ENCODE measurements at places on chromosomes 4 and X.
A peak's percentile ranks its signal among the peaks of the same experiment; 100 is the strongest.

- ATAC-seq, result no peak
These were observed 26.1 kb upstream of the TET2 start for GRCh38 chr4:105120626-105121025.

DNA sequence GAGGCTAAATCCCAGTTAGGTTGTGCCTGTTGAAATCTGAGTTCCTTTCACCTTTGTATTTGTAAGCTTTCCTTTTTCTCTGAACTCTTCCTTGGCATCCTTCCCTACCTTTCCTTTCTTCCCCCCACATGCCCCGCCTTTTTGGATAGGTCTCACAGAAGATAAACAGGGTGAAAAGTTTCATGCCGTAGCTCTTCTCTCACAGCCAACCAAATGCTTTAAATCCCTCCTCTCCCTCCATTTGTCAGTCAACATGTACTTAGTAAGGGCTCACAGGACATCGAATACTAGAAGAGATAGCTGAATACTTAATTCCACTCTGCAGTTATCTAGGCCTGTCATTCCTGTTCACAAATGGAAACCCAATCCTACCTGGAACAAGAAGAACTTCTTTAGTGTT lies 107.1 kb upstream of the BMPR1B start:
- ATAC-seq, result no peak

DNA sequence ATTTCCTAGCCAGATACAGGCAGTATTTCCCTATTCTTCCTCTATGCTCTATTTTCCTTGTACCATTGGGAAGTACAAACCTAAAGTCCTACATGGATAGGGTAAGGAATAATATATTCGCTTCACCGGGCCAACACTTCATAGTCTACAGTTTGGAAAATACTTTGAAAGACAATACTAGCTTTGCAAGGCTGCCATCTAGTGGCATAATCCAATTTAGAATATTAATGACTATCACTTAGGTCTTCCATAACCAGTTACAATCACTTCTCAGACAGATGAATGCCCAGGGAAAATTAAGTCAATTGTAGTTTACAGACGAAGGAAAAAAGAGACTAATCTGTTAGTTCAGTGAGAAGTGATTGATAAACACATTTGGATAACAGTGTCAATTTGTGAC lies 141.0 kb upstream of the FAM47C start:
- ATAC-seq, result no peak

- peak; percentile 100 for ATAC-seq
These were observed at the start of the genes KIF4A and PDZD11 for GRCh38 chrX:70289793-70290770. KIF4A (plus strand) TSS chrX:70290104; CDS start chrX:70290459, 355 bp downstream. PDZD11 (minus strand) TSS chrX:70289927; CDS start chrX:70289341, 586 bp downstream.

DNA sequence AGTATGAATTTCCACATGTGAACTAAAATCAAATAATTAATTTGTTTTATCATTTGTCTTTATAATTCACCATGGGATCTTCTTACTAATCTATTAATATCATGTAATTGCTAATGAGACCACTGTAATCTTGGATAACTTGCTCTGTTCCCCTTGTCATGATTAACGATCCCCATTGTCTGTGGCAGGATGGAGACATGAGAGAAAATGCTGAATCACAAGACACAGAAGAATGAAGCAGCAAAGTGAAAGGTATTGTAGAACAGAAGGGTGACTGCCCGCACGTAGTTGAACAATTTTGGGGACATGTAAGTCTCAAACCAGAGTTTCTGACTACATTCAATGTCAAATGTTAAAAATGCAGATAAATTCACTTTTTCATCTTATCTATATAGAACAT lies 135.2 kb downstream of the EPHA5 start:
- no peak for ATAC-seq

GRCh38 chrX:112641449-112641848 lies 38.3 kb downstream of the LHFPL1 start:
- ATAC-seq, result peak; percentile 83

DNA sequence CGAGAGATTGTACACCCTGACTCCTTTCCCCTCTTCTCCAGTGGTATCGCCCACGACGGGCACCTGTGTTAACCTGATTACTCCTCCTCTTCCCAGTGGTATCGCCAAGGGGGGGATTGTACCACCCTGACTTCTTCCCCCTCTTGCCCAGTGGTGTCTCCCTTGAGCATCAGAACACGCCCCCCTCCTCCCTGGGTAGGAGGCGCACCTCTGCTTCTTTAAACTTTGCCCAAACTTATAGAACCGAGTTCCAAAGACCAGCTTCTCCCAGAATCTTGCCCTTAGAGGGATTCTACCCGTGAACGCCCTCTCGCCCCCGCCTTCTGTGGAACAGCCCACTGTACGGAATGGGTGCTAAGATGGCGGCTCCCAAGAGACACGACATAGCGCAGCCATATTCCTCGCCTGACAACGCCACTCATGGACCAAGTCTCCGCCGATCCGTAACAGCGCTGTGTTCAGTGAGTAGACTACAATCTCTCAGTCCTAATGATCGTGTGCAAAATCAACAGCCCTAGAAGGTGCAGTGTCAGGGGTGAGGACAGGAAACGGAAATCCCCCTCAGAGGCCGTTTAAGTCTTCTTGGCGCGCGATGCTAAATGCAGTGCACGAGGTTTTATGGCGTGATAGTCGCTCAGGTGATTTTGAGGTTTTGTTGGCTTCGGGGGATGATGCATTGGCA lies 4.2 kb upstream of the ZNF157 start:
- ATAC-seq, result peak; percentile 76

DNA sequence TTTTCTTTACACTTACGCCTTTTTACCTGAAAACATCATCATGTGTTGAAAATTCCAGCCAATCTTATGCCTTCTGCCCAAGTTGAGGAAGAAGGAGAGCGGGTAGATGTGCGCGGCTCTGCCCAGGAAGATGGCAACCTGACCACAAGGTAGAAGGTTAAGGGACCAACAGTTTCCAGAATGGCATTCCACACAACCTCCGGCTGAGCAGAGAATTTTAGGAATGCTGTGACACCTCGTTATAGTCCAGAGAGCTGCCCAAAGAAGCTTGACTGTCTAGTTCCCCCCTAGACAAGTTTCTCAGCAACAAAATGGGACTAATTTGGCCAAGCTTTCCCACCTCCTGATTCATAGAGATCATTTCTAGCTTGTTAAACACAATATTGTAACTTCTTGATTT lies 75.1 kb downstream of the CHST7 start:
- ATAC-seq, result no peak

- ATAC-seq, result no peak
These were observed 15.5 kb downstream of the SEL1L3 start for GRCh38 chr4:25847329-25847728.

DNA sequence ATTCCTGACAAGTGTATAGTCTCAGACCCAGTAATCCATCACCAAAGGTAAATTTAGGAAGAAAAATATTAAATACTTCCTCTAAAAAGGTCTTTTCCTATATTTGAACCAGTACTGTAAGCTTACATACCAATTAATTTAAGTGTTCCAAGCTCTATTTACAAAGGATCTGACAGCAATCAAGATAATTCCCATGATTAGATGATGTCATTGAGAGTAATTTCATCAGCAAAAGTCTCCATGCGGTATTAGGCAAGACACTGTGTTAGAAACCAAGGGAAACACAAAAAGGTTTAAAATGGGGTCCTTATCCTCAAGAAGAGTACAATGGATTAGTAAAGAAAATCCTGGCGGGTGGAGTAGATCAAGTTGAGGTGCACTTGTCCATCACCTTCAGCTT lies 198.5 kb downstream of the PRDM5 start:
- ATAC-seq, result no peak

DNA sequence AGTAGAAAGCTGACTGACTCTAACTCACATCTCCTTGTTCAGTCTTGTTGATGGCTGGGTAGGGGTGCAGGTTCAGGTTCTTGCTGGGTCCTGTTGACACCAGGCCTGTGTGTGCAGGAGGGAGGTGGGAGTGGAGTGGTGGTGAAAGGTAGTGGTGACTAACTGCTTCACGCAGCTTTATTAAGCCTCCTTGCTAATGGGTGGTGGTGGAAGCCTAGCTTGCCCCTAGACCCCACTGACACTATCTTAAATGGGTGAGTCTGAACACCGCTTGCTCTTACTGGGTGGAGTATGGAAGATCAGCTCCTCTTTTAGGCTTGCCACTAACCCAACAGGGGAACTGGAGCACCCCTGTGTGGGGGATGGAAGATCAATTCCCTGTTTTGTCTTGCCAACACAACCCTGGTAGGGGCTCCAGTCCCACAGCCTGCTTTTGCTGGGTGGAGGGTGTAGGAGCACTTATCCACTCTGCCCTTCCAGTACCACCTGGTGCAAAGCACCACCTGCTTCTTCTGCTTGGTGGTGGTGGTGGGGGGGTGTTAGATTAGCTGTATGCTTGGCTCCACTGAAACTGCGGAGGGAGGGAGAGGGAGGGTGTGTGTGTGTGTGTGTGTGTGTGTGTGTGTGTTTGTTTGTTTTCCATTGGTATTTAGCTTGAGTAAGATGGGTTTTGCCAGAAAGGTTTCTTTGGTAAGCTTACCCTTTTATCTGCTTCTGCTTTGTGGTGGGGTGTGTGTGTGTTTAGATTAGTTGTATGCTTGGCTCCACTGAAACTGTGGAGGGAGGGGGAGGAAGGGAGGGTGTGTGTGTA lies 25.6 kb downstream of the KDM6A start:
- peak; percentile 93 for ATAC-seq

- no peak for ATAC-seq
These were observed 94.1 kb downstream of the ADRA2C start for GRCh38 chr4:3860061-3860912.

- no peak for ATAC-seq
These were observed at the start of gene CHRDL1 for GRCh38 chrX:110795645-110796406. CHRDL1 (minus strand) TSS chrX:110795817; CDS start chrX:110792181, 3,636 bp downstream.

GRCh38 chr4:136748773-136749172 lies 783.5 kb downstream of the PCDH18 start:
- ATAC-seq, result no peak

DNA sequence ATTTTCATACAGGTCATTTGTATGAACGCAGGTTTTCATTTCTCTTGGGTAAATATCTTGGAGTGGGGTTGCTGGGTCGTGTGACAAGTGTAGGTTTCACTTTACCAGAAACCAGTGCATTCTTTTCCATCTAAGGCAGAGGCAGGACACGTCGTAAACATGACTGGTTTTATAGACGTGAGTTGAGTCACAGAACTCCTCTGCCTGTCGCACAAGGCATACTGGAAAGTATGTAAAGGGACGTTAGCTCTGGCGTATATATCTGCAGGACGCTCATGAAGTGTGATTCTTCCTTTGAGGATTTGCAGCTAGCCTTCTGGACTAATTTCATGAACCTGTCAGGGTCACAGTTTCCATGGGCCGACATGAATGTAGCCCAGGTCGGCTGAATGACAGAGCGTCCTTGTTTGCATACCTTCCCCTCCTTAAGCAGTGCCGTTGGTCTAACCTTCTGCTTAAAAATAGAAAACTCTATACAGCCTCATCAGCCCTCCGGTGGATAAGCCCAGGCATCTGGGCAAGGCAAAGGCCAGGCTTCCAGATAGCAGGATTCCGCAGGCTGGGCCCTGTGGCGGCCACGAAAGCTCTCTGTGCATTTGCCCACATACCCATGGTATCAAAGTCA lies 106.0 kb downstream of the GPR143 start:
- no peak for ATAC-seq

DNA sequence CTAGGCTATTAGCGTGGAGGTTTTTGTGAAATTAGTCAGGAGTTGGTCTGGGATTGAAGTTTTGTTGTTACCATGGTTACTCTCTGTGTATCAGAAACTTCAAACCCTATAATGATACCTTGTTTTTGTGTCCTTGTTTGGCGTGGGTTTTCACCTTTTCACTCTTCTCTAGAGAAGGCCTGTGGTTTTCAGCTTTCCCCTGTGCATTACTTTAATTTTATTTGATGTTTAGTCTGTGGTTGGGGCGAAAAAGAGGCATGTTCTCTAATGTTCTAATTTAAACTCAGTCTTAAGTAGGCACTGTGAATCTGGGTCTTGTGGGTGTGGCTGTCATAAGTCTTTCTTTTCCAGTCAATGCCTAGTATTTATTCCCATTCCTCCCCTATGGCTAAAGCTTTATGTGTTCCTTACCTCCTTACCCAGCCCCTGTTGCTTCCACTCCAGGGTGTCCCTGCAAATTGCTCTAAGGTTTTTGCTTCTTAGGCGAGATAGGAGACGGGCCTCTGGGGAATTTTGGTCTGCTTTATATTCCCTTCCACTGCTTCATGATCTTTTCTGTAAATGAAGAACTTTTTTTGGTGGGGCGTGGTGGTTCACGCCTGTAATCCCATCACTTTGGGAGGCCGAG lies 326.3 kb upstream of the ZCCHC13 start:
- no peak for ATAC-seq

- ATAC-seq, result no peak
These were observed 122.1 kb downstream of the MANBA start for GRCh38 chr4:102638621-102639020.

DNA sequence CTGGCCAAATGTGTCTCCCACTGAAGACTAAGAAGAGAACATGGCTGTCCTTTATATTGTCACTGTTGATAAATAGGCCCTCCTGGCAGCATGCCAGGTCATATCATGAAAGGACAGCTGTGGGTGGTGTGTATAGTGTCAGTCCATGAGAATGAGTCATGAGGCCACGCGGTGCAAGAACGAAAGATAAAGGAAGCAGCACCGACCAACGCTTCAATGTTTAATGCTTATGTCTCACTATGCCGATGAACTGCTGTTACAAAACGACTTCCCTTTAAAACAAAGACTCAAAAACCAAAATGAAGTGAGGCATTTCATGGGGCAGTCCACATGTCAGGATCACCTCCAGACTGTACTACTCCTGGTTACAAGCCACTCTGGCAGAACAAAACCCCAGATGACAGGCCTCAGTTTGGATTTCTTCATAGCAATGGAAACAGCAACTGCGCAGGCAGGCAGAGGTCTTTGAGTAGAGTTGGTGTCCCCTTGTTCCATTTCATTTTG lies 5.2 kb upstream of the TCEANC start:
- peak; percentile 43 for ATAC-seq

GRCh38 chrX:40578039-40578695 lies 2.6 kb upstream of the ATP6AP2 start:
- no peak for ATAC-seq

- ATAC-seq, result no peak
These were observed 2.7 kb downstream of the ELOVL6 start for GRCh38 chr4:110195561-110196205.

DNA sequence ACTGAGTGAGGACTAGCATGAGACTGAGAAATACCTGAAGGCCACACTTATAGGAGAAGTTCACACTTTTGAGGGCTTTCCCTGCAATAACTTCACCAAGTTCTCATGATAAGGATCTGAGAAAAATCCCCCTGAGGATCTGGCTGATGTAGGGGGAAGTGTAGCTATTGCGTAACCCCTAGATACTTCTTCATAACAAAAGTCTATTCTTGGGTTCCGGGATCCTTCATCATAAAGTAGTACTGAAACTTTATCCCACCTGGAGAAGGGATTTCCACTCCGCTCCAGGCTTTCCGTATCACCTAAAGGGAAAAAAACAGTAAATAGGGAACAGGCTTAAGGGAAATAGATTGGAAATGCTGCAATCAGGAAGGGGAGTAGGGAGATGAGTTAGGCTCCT lies 13.3 kb downstream of the USP27X start:
- ATAC-seq, result no peak

Measured in stimulated activated memory B cell treated with anti-CD40 and anti-IgM and Interleukin-4, amounts not matched to agents 10 μg/mL and 1 μg/mL and 100 μg/mL, for 72 hours (primary cell).